Heart right ventricle (tissue), 16 donors: ENCODE measurements at places on chromosomes 13 and 19.
A peak's percentile ranks its signal among the peaks of the same experiment; 100 is the strongest.

DNA sequence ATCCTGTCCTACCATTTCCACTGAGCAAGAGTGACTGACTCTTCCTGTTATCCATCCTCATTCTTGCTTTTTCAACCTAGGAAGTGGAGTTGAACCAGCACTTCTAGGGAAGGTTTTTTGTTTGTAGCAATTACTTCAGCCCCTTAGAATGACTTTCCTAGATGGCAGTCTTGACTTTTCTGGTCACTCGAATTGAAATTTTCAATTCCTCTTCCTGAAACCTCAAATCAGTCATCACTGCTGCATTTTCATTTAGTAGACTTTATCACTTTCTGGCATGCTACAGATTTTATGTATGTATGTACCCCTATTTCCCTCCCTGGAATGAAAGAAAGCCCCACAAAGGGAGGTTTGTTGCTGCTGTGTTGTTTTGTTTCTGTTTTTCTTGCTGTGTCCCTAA is 915.9 kb downstream of the PCDH17 start:
- DNase-seq, result no peak

DNA sequence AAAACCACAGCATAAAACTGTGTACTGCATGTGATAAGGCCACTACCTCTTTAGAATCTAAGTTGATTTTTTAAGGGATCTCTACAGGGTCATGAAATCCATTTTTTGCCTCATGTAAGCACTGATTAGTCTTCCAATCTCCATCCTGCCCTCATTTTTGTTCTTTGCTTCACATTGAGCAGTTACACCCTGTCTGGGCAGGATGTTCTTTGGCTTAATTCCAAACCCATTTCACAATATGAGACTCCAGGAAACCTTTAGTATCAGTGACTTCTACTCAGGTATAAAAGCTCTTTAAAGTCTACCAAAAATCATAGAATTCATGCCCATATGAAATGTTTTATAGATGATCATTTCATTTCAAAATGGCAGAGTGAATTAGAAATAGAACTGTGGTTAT is 592.6 kb downstream of the TBC1D4 start:
- no peak for DNase-seq

GRCh38 chr13:96034662-96035061 is 18.5 kb downstream of the UGGT2 start:
- DNase-seq, result no peak

- no peak for DNase-seq
Measured at GRCh38 chr13:98473788-98474144, 103.1 kb downstream of the STK24 start.

DNA sequence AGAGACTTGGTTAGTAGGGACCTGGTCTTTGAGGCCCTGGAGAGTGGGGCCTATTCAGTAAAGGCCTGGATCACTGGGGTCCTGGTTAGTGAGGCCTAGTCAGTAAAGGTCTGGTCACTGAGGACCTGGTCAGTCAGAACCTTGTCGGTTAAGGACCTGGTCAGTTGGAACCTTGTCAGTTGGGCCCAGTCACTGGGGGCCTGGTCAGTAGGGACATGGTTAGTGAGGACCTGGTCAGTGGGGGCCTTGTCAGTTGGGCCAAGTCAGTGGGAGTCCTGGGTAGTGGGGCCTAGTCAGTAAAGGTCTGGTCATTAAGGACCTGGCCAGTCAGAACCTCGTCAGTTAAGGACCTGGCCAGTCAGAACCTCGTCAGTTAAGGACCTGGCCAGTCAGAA is 43.2 kb upstream of the TPM4 start:
- no peak for DNase-seq

GRCh38 chr13:65719831-65720230 is 1510.3 kb downstream of the PCDH9 start:
- no peak for DNase-seq

GRCh38 chr13:22336460-22336859 is 665.6 kb downstream of the FGF9 start:
- no peak for DNase-seq

DNA sequence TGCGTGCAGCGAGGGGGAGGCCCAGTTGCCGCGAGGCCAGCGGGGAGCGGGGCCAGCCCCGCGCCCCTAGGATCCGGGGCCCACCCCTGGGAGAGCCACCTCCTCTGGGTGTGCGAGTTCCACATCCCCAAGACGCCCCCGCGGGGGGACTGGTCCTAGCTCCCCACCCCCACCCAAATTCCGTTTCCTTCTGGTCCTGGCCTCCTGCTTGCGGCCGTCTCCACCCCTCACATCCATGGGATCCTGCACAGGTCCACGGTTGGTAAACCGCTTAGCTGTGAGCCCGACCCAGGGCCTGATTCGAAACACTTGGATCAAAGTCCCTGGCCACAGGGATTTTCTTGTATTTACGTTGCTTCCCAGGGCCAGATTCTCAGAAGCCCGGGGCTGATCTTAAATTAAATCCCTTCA is 324 bp upstream of the FBXO17 start:
- DNase-seq, result no peak

- no peak for DNase-seq
Measured at GRCh38 chr13:58804832-58805231, 1173.3 kb downstream of the PCDH17 start.

GRCh38 chr19:6278740-6279619 is 795 bp downstream of the MLLT1 start:
- DNase-seq, result no peak

- no peak for DNase-seq
Measured at GRCh38 chr13:41364043-41364442, 53.0 kb downstream of the NAA16 start.

- DNase-seq, result no peak
Measured at GRCh38 chr13:82036602-82037001, 1695.7 kb upstream of the SPRY2 start.

DNA sequence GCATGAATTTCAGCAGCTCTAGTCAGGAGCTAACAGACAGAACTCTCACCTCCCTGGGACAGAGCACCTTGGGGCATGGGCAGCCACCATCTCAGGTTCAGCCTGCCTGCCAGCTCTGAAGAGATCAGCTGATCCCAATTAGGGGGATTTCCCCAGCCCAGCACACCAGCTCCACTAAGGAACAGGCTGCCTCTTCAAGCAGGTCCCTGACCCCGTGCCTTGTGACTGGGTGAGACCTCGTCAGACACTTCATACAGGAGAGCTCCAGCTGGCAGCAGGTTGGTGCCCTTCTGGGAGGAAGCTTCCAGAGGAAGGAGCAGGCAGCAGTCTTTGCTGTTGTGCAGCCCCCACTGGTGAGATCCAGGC is 84.5 kb upstream of the UFM1 start:
- DNase-seq, result no peak

DNA sequence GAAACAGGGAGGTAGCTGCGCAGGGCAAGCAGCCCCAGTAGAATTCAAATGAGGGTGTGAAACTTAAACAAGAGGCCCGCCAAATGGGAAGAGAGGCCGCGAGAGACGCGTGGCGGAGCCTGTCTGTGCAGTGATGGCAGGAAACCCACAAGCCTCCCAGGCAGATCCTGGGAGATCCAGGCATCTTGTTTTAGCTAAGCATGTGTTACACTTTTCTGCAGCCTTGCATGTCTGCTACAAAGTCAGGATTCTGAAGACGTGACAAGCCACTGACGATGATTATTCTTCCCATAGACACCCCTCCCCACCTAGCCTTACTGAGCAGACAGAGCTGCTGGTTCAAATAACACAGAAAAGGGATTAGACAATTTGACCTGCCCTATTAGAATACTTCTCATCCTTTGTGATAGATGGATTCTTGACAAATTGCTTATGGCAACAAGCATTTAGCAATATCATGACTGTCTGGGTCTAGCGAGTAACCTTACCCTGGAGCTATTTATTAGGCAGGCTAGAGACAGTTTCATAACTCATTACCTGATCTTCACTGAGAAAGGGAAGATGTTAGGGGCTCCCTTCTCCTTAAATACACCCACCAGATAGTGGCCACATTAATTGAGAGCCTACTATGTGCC is 185.2 kb upstream of the IRS2 start:
- DNase-seq, result no peak

GRCh38 chr13:111142472-111142871 is 27.4 kb downstream of the ARHGEF7 start:
- no peak for DNase-seq

DNA sequence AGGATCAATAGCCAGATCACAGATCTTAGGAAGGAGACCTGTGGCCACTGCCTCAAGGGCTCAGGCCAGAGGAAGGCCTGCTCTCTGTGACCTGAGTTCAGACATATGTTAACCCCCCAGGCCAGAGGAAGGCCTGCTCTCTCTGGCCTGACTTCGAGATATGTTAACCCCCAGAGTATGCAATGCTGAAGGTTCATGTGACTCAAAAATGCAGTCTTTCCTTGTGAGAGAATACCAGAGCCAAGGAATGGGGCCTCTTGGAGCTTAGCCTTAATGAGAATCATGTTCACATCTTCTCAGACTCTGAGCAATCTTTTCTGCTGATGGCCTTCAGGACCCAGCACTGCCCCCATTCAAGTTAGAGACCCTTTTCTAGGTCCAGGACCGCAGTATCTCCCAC is 36.7 kb downstream of the MBNL2 start:
- no peak for DNase-seq

- DNase-seq, result no peak
Measured at GRCh38 chr19:42175952-42176648, 41.4 kb downstream of the DEDD2 start.

DNA sequence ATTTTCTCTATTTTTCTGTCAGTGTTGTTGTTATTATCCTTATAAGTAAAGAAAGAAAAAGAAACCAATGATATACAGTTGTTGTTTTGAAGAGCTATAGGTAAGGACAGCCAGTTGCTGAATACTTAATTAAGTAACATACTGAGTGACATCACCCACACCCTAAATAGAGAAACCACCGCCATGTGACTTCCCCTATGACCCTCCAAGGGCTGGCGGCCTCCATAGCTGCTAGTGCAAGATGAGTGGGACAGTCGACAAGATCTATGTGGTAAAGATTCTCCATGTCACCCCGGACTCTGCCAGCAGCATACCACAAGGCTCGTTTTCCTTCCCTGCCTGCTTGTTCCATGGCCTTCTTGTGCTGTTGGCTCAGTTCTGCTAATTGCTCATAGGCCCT is 221.1 kb downstream of the DNAJC15 start:
- no peak for DNase-seq

DNA sequence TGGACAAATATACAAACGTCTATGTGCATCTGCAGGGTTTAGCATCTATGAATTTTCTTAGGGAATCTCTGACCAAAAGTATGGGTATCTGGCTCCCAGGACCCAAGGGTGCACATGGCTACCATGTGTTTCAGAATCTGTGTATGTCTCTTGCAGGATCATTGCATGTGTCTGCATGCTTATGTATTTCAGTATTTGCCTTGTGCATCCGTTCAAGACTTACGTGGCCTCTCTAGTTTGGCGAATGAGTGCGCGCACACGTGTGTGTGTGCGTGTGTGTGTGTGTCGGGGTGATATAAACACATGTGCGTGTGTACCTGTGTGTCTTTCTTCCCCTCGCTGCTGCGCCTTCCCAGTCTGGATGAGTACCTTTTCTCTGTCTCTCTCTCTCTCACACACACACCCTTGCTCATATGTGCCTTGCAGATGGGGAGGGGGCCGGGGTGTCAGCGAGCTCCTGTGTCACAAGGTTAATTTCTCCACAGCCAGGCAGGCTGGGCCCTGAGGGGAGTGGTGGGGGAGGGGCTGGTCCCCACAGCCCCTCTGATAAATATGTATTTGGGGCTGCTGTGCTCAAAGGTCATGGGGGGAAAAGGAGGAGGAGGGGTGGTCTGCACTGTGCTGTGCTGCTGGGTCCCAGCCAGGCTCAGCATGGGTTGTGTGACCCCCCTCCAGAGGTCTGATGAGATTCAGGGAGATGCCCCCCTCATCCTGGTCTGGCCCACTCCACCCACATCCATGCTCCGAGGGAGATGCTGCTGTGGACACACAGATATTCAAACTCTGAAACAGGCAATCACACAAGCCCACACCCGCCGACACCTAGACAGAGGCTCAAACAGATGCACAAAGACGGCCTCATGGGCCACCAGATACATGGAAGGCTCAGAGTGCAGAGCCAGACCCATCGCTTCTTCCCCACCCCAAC is 37.5 kb upstream of the POU2F2 start:
- no peak for DNase-seq

DNA sequence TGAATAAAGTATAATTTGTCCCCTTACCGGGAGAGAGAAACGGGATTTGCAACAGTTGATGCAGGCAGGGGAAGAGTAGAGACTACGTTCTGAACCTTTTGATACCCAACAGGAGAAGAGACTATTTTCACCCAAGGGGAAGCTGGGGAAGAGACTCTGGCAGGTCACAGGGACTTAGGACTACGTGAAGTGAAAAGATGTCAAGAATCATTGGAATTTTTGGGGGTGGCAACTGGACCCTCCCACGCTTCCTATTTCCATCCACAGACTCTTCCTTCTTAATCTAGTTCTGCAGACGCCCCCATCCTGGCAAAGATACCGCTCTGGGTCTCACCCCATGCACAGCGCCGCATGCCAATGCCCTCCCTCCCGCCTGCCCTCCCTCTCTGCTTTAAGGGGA is 13.8 kb downstream of the CABP5 start:
- no peak for DNase-seq

GRCh38 chr19:34317311-34317927 is 47.6 kb upstream of the GPI start:
- peak; percentile 33 for DNase-seq

GRCh38 chr13:70703755-70704154 is 595.5 kb upstream of the KLHL1 start:
- no peak for DNase-seq

GRCh38 chr19:45125975-45126493 is 33.1 kb downstream of the PPP1R37 start:
- peak; percentile 48 for DNase-seq

GRCh38 chr19:56838909-56839651 is 1.4 kb downstream of the PEG3 start:
- DNase-seq, result peak; percentile 94

- no peak for DNase-seq
Measured at GRCh38 chr13:76307142-76307541, 579.1 kb downstream of the KCTD12 start.

DNA sequence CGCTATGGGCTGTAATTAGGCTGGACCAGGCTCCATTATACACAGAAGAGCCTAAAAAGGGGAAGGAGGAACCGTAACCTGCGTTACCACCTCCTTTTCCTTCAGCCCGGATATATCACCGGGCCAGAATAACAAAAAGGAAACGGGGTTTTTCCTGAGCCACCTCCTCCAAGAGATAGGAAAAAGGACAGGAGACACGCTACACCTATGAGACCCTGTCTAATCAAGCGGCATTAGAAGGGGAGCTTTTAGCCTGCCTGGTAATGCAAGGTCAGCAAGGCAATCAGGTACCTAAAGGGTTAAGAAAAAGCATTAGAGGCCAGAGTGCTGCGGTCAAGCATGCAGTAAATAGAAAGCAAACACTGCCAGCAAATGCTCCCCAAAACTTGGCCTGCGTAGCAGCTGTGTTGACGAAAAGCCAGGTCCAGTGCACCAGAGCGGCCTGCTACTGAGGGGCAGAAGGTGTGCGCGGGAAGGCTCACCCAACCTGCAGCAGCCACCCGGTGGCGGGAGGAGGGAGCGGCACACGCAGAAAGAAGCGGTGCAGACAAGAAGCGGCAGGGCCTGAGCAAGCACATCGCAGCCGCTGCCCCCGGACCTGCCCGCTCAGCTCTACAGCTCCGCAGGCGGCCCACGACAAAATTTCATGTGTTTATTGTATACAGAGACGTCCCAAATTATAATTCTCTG is 1466.1 kb downstream of the UQCRFS1 start:
- peak; percentile 34 for DNase-seq

- no peak for DNase-seq
Measured at GRCh38 chr19:39906283-39906682, 28.2 kb downstream of the FCGBP start.
